ENCODE measurements at places on chromosomes 2 and 18.
A peak's percentile ranks its signal among the peaks of the same experiment; 100 is the strongest.

GRCh38 chr18:25805939-25806338, 284.5 kb downstream of the SS18 start:
- no peak for DNase-seq

DNA sequence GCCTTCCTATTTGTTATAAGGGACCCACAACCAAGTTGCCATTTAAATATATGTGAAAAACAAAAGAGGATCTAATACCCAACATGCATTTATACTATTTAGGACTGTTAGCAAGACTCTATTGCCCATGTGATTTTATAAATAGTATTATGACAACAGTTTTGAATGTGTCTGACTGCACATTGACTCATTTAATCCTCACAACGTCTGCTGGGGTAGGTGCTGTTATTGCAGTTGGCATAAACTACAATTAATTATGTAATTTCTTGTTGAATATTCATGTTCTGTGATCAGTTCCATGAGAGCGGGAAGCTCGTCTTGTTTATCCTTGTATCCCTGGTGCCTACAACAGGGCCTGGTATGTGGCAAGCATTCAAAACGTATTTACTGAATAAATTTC, 53.7 kb downstream of the SH2D6 start:
- no peak for DNase-seq

- DNase-seq = no peak
Observed at GRCh38 chr2:27781496-27781895, 10.0 kb downstream of the MRPL33 start.

- DNase-seq = no peak
Observed at GRCh38 chr2:177273408-177273807, 8.9 kb upstream of the NFE2L2 start.

- no peak for DNase-seq
Observed at GRCh38 chr2:205661281-205661680, 21.0 kb upstream of the NRP2 start.

GRCh38 chr2:44769349-44770011, 172.0 kb upstream of the SIX3 start:
- DNase-seq = no peak

- DNase-seq = no peak
Observed at GRCh38 chr2:230770804-230771203, 58.2 kb downstream of the CAB39 start.

- DNase-seq = no peak
Observed at GRCh38 chr2:8570637-8571036, 111.2 kb upstream of the ID2 start.

DNA sequence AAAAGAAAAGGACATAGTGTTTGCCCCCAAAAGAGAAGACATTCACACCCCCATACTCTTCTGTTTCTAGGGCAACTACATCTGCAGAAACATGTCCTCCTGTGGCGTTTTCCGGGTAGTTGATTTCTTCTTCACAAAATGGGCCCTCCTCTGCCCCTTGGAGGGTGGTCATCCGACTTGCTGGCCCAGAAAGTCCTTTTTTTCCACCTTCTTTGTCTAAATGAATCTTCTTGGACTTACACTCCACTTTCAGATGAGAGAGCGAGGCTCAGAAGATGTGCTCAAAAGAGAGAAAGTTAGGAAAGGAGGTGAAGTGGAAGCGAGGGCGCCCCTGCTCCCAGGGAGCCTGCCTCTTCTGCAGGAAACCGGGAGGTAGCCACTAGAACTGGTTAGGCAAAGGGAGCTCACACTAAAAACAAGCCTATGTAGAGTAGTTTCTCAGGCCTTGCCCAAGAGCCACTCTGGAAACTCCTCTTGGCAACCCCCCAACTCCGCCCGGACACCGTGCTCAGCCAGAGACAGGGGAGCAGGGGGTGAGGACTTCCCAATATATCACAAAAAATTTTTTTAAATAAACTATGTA, 10.2 kb upstream of the SIX3 start:
- no peak for DNase-seq

- no peak for DNase-seq
Observed at GRCh38 chr2:235546436-235546835, 52.6 kb downstream of the AGAP1 start.

DNA sequence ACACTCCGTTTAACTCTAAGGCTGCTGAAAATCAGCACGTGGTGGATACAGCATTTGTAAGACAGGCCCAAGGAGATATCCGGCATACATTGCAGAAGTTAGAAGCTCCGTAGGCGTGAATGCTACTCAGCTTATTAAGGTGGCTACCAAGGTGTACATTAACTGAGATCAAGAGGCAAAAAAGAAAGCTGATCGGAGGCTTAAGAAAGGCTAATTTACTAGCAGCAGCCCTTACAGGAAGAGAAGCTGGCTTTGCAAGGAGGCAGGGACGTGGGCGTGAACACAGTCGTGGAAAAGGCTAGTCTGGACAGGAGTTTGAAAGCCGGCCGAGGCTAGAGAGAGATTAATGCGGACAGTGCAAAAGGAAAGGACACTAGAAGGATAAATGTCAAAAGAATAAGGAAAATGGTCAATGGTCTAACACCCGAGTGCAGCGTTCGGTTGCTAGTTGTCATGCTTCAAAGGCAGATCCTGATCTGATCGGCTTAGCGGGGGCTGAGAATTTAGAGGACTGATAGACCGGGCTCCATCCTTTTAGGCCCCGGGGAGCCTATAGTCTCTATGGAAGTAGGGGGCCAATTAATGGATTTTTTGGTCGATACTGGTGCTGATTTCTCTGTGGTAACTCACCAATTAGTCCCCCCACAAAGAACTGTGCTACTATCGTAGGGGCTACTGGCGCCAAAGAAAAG, 45.6 kb upstream of the SELENOI start:
- peak; percentile 25 for DNase-seq

DNA sequence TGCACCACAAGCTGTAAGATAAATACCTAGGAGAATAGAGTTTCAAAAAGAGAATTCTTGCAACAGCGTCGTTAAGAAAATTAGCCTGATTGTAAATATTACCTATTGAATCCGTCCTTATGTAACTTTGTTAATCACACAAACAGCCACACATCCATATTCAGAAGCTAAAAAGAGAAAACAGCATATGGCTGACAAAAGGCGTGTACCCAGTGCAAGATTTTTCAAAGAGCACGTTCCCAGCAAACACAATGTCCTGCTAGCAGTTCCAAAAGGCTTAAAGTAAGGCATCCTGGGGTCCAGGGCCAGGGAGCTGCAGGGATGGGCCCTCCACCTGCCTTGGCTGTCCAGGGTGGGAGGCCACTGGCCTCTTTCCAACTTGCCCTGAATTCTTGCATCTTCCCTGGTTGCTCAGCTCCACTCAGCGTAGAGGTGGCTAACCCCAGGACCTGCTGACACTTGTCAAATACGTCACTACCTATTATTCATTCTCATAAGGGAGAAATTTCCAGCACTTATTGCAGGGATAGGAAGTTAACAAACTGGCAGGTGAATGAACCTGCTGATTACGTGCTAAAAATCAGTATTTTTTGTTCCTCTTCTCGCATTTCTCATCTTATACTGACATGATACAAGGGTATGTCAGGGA, 102.1 kb upstream of the NEDD4L start:
- no peak for DNase-seq

GRCh38 chr18:29164020-29164706, 987.2 kb upstream of the CDH2 start:
- no peak for DNase-seq

DNA sequence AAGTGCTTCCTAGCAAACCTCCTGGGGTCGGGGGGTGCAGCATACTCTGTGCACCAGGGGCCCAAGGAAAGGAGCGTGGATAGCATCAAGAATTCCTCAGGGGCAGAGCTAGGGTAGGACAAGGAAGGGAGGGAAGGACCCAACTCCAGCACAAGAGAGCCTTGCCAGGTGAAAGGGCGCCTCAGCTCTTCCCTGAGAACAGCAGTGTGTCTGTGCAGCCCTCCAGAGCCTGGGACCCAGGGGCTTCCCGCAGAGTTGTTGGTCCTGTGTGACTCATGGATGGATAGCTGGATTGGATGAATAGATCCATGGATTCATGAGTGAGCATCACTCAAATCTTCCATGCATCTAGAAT, 175.4 kb downstream of the SMAD2 start:
- no peak for DNase-seq

- no peak for DNase-seq
Observed at GRCh38 chr2:31428001-31428418, 13.5 kb upstream of the XDH start.

DNA sequence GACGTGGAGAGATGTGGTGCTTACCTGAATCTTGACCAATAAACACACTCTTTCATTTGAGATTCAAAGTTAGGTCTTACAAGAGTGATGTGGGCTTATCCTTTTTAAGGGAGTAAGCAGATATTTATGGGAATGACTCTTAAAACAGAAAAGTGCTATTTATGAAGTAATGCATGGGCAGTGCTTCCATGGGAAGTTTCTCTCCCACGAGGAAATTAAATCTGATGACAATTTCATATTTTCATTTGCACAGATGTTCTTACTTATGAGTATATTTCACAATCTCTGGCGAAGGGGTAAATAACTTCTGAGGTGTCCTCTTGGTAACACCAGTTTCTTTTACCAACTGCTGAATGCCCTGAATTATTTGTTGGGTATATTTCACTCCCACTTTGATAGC, 21.0 kb downstream of the PNPT1 start:
- DNase-seq = no peak

DNA sequence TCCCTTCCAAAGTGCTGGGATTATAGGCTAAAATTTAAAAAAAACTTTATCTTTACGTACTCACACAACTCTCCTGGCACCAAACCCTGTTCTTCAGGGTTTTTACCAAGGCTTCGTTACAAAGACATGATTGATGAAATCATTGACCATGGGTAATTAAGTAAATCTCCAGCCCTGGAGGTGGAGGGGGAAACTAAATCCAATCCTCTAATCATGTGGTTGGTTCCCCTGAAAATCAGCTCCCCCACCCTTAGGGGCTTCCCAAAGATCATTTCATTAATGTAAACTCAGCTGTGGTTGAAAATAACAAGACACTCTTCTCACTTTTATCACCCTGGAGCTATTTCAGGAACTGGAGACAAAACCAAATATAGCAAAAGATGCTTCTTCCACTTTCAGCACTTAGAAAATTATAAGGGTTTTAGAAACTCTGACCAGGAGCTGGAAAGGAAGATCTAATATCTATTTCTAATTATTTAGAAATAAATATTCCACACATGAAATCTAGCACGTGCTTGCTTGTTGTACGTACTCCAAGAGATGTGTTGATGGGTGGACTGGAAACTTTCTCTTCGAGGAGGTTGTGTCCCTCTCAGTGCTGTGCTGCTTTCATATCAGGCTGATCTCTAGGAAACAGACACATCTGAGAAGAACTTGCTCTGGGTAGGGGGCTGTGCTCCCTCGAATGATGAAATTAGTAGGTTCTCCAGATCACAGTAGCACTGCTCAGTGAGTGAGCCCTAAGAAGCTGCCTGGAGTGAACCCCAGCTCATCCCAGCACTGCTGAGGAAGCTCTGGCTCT, 67.2 kb downstream of the SMAD4 start:
- DNase-seq = no peak

DNA sequence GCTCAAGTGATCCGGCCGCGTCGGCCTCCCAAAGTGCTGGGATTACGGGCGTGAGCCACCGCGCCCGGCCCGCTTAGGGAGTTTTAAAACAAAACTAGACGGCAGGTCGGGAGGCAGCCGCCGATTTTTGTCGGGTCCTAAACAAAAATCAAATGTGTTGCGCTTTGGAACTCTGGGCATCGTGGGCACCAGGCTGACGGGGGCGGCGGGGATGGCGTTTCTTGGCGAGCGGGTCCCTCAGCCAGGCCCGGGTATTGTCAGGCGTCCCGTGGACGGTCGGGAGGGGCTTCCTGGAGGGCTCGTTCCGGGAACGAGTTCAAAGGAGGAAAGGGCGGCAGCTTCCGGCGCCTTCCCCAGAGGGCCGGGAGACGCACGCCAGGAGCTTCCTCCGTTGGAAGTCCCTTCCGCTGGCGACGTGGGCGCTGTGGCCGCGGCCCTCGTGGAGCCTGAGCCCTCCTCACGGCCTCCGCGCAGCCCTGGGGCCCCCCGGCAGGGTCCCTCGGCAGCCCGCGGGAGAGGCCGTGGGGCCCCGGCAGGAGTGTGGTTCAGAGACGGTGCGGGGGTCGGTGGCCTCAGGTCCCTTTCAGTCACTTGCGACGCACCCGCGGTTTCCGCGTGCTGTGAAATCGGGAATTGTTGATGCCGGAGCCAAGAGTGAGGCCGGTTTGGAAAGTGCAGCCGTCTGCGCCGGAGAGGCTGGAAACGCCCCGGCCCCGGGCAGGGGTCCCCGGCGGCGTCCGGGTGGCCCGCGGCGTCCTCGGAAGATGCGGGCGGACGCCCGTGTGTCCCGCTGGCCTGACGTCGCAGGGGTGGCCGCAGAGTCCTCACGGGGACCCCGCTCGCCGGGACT, 59.3 kb downstream of the EMILIN2 start:
- no peak for DNase-seq

- no peak for DNase-seq
Observed at GRCh38 chr2:189639007-189639609, 22.2 kb upstream of the ASNSD1 start.

GRCh38 chr2:21307037-21307436, 183.3 kb downstream of the TDRD15 start:
- no peak for DNase-seq

DNA sequence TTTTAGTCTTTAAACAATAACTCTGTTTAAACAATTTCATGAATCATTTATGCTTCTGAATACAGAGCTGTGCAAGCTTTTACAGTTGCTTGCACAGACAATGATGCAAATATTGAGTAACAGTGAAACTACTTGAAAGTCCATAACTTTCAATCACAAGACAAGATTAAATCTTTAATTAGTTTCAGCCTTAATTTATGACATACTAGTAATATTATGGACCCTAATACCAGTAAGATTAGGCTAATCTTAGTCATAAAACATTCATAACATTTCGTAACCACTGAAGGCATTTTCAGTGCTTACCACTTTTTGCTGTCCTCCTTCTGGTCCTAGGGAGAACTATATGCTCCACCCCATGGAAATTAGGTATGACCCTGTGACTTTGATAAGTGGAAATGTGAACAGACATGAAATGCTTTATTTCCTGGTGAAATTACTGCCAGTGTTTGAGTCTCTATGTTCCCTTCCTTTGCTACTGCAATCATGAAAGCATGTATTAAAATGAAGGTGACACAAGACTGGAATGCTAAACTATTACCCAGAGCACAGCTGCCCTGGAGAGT, 1.8 kb upstream of the COBLL1 start:
- no peak for DNase-seq

DNA sequence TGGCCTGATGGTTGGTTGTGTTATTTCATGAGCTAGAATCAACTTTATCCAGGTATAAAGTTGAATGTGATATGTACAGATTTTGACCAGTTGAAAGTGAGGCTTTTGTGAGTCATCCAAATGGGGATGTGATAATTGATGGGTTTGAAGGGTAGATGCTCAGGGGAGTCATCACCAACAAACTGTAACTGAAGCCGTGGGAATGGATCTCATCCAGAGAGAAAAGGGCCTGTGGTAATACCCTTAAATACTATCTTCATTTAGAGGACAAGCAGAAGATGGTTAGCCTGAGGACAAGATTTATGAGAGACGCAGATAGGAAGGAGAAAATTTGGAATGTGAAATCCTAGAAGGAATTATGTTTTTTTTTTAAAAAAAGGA, 90.5 kb upstream of the MYO3B start:
- no peak for DNase-seq

- DNase-seq = no peak
Observed at GRCh38 chr2:144959416-144959815, 439.5 kb upstream of the ZEB2 start.

GRCh38 chr2:121479882-121480522, 50.7 kb upstream of the RNU4ATAC start:
- DNase-seq = no peak

Data from central memory CD4-positive, alpha-beta T cell (primary cell).